ENCODE measurements at places on chromosomes 3 and 15. TPM values are rescaled to one million over a fixed set of nuclear protein-coding genes. Genes with fewer than 3 reads are reported as not detected.

DNA sequence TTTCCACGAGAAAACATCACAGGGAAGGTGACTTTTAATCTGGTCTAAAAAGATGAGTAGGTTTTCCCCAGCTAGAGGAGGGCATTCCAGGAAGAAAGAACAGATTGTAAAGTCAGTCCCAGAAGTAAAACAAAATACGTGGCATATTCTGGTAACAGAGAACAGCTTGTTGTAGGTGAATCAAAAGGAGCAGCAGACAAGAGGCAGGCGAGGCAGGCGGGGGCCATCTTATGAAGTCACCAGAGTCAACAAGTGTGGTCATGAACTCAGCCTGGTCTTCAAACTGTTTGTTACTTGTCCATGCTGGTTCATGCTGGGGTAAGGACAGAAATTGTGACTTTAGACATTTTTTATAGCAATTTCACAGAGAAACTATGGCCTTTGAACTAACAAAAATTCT lies 4.0 kb upstream of the POPDC2 start:
- no peaks in the 10 kb centered on the region for H3K36me3 ChIP-seq
- DNase-seq: no peak
- H3K4me3 ChIP-seq: no peak overlapping the region
- peaks cover 5% of the 10 kb centered on the region for H3K4me1 ChIP-seq
- no peaks in the 10 kb centered on the region for H3K27me3 ChIP-seq

DNA sequence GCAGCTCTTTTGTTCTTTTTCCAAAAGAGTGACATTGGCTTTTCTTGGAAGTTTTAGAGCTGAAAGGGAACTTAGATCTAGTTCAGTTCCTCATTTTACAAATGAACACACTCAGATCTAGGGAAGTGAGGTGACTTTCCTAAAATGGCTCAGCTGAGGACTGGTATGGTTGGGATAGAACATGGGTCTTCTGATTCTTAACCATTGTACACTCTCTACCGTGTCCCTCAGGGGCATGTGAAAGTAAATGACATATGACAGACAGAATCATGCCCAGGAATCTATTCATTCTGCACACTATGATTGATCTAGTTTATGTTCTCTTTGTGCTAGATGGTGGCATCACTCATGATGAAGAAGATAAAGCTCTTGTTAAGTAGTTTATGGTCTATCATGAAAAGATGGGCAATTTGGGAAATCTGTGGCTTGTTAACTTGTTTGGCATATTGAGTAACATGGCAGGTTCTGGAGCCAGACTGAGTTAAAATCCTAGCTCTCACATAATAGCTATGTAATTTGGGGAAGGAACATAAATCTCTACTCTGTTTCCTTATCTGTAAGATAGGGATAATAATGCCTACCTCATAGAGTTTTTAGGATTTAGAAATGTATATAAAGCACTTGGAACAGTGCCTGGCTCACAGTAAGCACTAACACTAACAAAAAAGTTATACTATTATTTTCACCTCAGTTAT lies 30.9 kb downstream of the UBE2E1 start:
- H3K36me3 ChIP-seq: no peaks in the 10 kb centered on the region
- no peak overlapping the region for H3K4me3 ChIP-seq
- no peaks in the 10 kb centered on the region for H3K27me3 ChIP-seq
- no peak for DNase-seq
- H3K27ac ChIP-seq: no peak overlapping the region

DNA sequence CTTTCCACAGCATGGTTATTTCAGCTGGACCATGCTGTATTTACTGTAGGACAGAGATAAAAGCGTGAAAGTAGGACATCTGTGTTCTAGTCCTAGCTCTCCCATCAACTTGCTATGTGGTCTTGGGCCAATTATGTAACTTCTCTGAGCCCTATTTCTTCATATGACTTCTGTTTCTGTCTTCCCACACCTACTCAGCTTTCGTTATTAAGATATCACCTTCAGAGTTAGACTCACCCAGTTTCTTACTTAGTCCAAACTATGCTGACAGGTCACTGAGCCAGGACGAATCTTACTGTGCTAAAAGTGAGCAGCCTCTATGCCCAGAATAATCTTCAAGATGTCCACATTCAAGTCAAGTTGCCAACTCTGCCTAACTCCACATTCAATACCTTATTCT lies 283.7 kb downstream of the IL5RA start:
- no peak for DNase-seq
- no peak overlapping the region for H3K4me3 ChIP-seq
- no peaks in the 10 kb centered on the region for H3K4me1 ChIP-seq
- no peak overlapping the region for H3K27ac ChIP-seq

DNA sequence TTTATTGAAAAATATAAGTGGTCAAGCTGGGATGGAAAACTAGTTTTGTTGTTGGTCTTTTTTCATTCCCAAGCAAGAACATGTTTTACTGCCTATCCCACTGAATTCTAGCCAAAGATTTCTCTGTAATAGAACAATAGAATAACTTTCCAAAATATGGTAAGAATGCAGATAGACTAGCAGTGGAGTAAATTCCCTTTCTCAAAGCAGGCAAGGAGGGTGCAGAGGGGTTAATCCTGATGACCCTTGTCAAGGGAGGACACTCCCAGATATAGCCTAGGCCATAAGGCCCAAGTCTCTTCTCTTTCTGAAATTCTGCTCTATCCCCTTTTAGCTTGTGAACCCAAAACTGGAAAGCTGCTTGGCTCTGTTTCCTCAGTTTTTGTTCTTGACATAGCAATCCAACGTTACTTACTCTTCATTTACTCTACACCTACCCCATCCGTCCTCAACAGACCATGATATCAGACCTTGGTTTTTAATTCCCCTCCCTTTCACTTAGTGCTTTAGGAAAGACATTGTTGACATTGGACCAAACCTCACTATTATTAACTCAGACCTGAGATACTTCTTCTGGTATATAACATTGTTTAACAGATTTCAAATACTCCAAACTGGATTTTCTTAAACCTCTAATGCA lies 453.6 kb upstream of the THBS1 start:
- no peak overlapping the region for H3K4me3 ChIP-seq
- no peak for DNase-seq

GRCh38 chr3:72383230-72383629 lies 465.0 kb downstream of the SHQ1 start:
- no peaks in the 10 kb centered on the region for H3K27me3 ChIP-seq
- no peak overlapping the region for H3K27ac ChIP-seq
- H3K36me3 ChIP-seq: no peaks in the 10 kb centered on the region
- no peaks in the 10 kb centered on the region for H3K4me1 ChIP-seq

DNA sequence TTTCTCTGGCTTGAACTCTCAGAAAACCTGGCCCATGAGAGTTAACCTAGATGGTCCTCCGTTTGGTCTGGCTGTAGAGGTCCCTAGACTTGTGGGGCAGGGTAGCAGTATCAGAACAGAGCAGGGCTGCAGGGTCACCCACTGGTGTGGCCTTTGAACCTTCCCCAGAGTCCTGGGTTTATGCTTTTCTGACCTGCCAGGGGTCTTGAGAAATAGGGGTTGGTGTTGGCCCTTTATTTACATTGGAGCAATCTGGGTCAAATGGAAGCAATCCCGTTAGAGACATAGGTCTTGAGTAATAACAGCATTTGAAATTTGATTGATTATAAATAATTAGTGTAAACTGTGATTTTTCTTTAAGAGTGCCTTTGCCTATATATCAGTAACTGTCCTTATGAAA lies 23.8 kb downstream of the DLEC1 start:
- H3K4me3 ChIP-seq: no peak overlapping the region
- no peaks in the 10 kb centered on the region for H3K4me1 ChIP-seq
- H3K36me3 ChIP-seq: no peaks in the 10 kb centered on the region
- H3K27me3 ChIP-seq: no peaks in the 10 kb centered on the region
- DNase-seq: no peak
- H3K27ac ChIP-seq: no peak overlapping the region

DNA sequence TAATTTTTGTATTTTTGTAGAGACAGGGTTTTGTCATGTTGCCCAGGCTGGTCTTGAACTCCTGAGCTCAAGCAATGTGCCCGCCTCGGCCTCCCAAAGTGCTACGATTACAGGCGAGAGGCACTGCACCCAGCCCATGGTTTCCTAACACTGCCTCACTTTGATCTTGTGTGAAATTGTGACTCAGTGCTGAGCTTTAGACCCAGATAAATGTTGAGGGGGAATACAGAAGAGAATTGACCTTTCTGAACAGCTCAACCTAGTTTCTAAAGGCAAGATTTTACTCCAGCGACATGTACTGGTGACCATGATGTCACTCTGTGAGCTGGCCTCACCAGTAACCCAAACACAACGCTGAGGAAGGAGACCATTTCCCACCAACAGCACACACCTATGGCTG lies 73.5 kb downstream of the ATP1B3 start:
- H3K4me1 ChIP-seq: no peaks in the 10 kb centered on the region
- H3K36me3 ChIP-seq: peaks cover 2% of the 10 kb centered on the region
- H3K27ac ChIP-seq: no peak overlapping the region
- no peak for DNase-seq

DNA sequence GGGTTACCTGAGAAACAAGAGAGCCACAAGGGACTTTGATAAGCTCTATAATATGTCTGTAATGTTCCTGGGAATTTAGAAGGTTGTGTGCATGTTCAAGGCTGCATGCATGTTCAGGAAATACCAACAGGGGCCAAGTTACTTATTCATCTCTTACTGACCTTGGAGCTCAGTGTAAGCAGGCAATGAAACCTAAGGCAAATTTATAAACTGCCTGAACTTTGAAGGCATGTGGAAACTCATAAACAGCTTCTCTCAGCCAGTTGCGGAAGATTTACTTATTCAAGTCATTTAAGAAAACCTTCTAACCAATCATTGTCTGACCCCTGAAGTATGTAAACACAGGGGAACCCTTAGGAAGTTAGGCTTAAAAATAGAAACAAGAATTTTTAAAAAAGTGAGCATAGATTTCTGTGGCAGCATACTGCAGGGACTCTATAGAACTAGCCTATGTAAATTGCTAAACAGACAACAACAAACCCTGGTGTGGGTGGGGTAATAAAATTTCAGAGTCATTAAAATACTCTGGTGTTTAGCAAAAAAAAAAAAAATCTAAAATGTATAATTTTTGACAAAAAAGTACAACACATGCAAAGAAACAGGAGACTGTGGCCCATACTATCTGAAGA lies 57.2 kb downstream of the SLC15A2 start:
- H3K27me3 ChIP-seq: no peaks in the 10 kb centered on the region
- H3K27ac ChIP-seq: no peak overlapping the region
- H3K4me3 ChIP-seq: no peak overlapping the region
- DNase-seq: no peak

DNA sequence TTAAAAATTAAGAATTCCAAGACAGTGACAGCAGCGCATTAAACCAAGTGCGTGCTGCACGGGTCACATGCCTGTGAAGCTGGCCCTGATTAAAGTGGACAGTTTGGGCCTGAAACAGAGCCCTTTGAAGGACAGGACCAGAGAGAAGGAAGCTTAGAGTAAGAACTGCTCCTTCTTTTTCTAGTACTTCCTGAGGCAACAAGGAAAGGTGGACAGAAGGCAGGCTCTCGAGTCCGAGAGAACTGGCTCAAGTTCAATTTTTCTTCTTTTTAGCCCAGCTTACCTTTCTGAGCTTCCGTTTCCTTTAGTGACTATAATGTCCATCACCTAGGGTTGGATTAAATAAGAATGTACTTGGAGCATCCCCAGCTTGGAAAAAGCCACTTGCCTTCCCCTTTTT lies 26.9 kb downstream of the ANP32A start:
- no peaks in the 10 kb centered on the region for H3K4me1 ChIP-seq
- no peak overlapping the region for H3K27ac ChIP-seq
- H3K36me3 ChIP-seq: no peaks in the 10 kb centered on the region
- no peak for DNase-seq
- no peak overlapping the region for H3K4me3 ChIP-seq
- H3K27me3 ChIP-seq: no peaks in the 10 kb centered on the region

DNA sequence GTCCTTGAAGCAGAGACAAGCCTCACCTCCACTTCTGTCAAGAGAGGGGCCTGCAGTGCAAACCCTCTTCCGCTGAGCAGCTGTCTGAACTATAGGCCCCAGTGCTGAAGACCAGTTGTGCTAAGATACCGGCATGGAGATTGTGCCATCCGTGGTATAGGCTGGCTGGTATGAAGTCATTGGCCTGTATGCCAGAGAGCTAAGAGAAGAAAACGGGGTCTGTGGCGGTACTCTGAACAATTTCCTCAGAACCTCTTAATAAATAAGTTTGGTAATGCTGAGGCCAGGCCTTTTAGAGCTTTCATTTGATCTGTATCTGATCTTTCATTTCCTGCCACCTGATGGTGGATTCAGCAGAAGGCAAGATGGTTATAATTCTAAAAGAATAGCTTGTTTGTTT lies 123.0 kb downstream of the LRIG1 start:
- peaks cover 12% of the 10 kb centered on the region for H3K36me3 ChIP-seq
- H3K4me3 ChIP-seq: no peak overlapping the region
- no peaks in the 10 kb centered on the region for H3K4me1 ChIP-seq
- H3K27ac ChIP-seq: no peak overlapping the region

DNA sequence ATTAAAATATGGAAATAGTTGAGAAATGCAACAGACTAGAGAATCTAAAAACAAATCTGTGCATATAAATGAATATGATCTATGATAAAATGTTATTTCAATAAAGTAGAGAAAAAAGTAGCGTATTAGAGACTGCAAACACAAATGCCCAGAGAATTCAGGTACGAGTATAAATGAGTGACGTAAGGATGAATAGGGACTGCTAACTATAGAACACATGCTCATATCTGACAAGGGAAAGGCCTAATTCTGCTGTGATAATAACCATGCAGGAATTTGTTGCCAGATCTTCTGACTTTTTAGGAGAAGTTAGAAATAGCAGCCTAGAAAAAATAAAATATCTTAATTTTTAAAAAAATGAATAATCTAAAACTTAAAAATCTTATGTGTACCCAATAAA lies 73.1 kb downstream of the ESYT3 start:
- no peak overlapping the region for H3K27ac ChIP-seq
- no peak overlapping the region for H3K4me3 ChIP-seq
- no peaks in the 10 kb centered on the region for H3K27me3 ChIP-seq
- no peaks in the 10 kb centered on the region for H3K36me3 ChIP-seq
- H3K4me1 ChIP-seq: no peaks in the 10 kb centered on the region

GRCh38 chr3:18345015-18345367 lies 80.1 kb downstream of the SATB1 start:
- no peaks in the 10 kb centered on the region for H3K4me1 ChIP-seq
- no peaks in the 10 kb centered on the region for H3K36me3 ChIP-seq
- H3K27me3 ChIP-seq: no peaks in the 10 kb centered on the region
- no peak overlapping the region for H3K4me3 ChIP-seq
- no peak for DNase-seq

Gene CYP1A2
- total RNA-seq: not detected

Gene CLASP2
- 103 TPM for total RNA-seq

Gene GOLGA8G
- total RNA-seq: not detected

Gene TMEM108
- total RNA-seq: 1.3 TPM

Gene CSPG4
- total RNA-seq: 86.8 TPM

Gene IL20RB
- total RNA-seq: 3.6 TPM

Gene DAZL
- total RNA-seq: not detected
